Activated CD8-positive, alpha-beta memory T cell treated with anti-CD3 and anti-CD28 coated beads for 1 hour (primary cell): ENCODE measurements at places on chromosomes 2 and 18.
A peak's percentile ranks its signal among the peaks of the same experiment; 100 is the strongest.

DNA sequence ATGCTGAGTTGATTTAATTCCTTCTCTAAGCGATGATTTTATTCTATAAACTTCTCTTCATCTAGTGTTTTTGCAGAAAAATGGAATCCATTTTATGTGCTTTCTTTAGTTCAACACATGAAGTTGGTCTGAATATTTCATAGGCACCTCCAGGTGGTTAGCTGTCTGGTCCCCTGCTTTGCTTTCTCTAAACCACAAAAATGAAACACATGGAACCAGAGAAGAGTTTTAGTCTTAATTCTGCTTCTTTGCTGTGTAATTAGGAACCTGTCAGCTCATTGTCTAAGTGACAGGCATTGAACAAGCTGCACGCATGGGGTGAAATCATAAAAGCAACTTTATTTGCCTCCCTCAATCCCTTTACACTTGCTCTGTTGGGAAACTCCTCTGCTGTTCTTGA lies 150.4 kb downstream of the PIK3C3 start:
- DNase-seq: no peak

- no peak for DNase-seq
Observed at GRCh38 chr2:74745766-74746165, 88.2 kb upstream of the HK2 start.

GRCh38 chr2:199467066-199467822 lies 9.5 kb upstream of the SATB2 start:
- DNase-seq: no peak

DNA sequence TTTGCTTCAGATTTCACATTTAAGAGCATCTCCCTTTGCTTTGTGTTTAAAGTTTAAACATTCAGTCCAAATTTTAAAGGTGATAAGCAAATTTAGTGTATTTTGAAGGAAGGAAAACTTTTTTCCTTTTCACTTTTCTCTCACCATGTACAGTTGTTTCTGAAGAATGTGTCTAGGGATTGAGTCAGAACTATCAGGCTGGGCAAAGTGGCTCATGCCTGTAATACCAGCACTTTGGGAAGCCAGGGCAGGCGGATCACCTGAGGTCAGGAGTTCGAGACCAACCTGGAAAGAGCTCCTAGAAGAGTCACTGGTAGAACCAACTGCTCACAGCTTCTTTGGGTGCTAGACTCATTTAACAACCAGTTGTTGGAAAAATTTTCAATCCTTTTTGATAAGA lies 327.0 kb upstream of the THUMPD2 start:
- DNase-seq: no peak

- DNase-seq: no peak
Observed at GRCh38 chr18:46727177-46727576, 29.7 kb downstream of the ST8SIA5 start.

- no peak for DNase-seq
Observed at GRCh38 chr2:166700079-166700478, 188.2 kb upstream of the XIRP2 start.

DNA sequence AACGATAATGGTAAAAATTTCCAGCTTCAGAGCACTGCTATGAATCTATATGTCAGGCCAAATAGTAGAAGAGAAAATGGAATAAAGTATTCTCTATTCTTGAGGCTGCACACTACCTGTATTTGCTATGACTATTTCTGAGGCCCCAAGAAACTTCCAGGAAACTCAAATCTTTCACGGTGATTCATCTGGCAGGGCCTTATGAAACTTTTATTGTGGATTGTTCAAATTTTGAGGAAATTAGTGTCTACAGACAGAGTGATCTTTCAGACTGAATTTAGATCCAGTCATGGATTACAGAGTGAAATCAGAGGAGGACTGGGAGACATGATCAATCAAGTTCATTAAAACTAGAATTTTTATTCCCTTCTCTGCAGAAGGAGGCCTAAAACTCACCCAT lies 4.1 kb upstream of the VSNL1 start:
- DNase-seq: no peak

GRCh38 chr2:225465827-225466226 lies 66.3 kb downstream of the NYAP2 start:
- no peak for DNase-seq

DNA sequence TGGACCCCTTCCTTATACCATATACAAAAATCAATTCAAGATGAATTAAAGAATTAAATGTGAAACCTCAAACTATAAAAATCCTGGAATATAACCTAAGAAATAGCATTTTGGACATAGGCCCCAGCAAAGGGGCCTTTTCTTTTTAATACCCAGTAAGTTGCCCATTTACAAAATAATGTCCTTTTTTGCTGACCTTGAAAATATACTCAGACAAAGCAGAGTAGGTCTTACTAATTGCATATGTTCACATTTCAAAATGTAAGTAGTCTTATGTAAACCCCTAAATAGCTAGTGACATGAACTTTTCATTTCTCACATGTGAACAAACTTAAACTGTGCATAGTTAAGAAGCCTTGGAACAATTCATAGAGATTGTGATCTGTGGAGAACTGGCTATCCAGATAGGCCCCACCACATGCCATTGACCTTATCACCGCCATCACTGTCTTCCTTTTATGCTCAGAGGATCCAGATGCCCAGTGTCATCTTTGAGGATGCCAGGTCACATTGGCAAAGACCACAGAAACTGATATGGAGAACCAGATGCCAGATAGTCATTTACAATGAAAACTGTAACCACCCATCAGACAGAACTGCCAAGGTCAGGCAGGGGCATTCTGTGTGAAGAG lies 282.4 kb upstream of the RAB12 start:
- no peak for DNase-seq

DNA sequence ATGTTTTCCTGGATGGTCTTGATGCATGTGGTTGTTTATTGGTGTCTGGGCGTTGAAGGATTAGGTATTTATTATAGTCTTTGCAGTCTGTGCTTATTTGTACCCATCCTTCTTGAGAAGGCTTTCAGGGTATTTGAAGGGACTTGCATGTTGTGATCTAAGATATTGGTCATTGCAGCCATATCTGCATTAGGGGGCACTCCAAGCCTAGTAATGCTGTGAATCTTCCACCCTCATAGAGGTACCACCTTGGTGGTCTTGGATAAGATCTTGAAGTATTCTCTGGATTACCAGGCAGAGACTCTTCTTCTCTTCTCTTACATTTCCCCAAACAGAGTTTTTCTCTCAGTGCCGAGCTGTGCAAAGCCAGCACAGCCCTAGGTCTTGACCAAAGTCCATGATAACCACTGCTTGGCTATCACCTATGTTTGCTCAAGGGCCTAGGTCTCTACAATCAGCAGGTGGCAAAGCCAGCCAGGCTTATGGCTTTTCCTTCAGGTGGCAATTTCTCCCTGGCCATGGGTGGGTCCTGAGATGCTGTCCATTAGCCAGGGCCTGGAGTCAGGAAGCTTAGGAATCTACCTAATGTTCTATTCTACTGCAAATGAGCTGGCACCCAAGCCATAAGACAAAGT lies 15.4 kb upstream of the PPP1R1C start:
- no peak for DNase-seq

DNA sequence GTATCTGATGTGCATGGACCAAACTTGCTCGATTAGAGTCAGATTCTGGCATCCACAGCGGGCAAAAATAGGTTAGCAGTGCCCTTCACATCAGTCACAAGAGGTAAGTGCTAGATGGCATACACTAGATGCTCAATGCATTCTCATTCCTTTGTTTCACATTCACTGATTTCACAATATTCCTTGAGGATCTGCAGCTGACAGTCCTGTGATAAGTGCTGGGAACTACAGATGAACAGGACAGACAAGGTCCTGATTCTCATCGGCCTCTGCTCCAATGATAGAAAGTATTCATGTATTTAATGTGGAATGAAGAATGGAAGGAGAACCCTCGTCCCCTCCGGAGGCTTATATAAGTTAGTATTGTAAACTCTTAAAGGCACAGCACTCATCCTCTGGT lies 96.8 kb upstream of the SERPINE2 start:
- DNase-seq: no peak

GRCh38 chr2:120746144-120746543 lies 10.5 kb downstream of the GLI2 start:
- DNase-seq: no peak

GRCh38 chr18:77911971-77912605 lies 662.4 kb downstream of the GALR1 start:
- DNase-seq: no peak

GRCh38 chr18:45236676-45237075 lies 378.6 kb upstream of the SLC14A2 start:
- DNase-seq: no peak

DNA sequence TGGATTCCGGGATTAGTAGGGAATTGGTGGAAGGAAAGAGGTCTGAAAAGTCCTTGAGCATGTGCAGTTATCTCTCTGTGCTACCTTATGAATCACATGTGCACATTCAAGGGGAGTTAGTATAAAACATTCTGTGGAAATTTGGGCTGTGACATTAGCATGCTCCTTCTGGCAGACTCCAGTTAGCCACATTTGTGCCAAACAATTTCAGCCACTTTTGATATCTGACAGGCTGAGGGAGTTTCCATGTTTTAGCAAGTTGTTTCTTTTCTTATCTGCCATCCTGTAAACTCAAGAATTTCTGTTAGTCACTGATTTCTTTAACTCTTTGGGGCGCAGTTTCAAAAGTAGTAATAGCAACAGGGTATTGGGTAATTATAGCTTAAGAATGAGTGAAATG lies 28.3 kb upstream of the GYPC start:
- no peak for DNase-seq

GRCh38 chr2:122022531-122022930 lies 267.1 kb downstream of the TSN start:
- DNase-seq: no peak

GRCh38 chr2:96241227-96241626 lies 24.6 kb downstream of the TMEM127 start:
- DNase-seq: no peak

- no peak for DNase-seq
Observed at GRCh38 chr2:6214471-6214870, 522.3 kb downstream of the SOX11 start.

DNA sequence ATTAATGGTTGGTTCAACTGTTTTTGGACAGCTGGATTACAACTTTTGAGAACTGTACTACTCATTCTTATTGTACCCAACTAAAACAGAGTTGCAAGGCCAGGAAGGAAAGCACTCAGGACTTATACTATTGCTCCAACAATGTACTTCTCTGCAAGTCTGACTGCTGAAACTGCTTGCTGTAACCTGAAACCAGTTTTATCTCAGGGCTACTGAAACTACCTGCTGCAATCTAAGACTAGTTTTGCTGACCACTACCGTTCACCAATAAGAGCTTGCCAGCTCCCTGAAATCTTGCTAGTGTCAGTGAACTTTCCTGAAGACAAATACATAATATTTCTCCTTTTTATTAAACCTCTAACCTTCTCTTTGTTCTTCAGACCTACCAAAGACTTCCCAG lies 157.3 kb downstream of the CDCA7 start:
- no peak for DNase-seq

- DNase-seq: no peak
Observed at GRCh38 chr2:177352441-177353186, 40.0 kb upstream of the AGPS start.

- peak; percentile 36 for DNase-seq
Observed at GRCh38 chr2:46650556-46651001, 171.2 kb downstream of the TMEM247 start.

- no peak for DNase-seq
Observed at GRCh38 chr2:114537777-114538176, 95.3 kb downstream of the DPP10 start.

GRCh38 chr2:66576561-66577320 lies 141.8 kb downstream of the MEIS1 start:
- DNase-seq: no peak

GRCh38 chr2:240622531-240623235 lies 2.6 kb upstream of the GPR35 start:
- no peak for DNase-seq

GRCh38 chr2:105294046-105294445 lies 35.5 kb downstream of the TGFBRAP1 start:
- DNase-seq: no peak

DNA sequence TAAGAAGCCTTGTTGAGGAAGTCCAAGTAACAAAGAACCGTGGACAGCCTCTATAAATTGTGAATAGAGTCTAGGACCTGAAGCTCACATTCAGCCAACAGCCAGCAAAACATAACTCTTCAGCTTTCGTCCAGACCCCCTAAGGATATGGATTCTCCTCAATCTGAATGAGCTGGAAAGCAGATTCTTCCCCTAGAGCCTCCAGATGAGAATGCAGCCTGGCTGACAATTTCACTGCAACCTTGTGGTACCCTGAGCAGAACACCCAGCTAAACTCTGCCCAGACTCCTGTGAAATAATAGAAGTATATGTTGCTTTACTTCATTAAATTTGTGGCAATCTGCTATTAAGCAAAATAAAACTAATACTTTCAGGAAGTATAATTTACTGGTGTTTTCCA lies 483.5 kb upstream of the SLC8A1 start:
- no peak for DNase-seq

DNA sequence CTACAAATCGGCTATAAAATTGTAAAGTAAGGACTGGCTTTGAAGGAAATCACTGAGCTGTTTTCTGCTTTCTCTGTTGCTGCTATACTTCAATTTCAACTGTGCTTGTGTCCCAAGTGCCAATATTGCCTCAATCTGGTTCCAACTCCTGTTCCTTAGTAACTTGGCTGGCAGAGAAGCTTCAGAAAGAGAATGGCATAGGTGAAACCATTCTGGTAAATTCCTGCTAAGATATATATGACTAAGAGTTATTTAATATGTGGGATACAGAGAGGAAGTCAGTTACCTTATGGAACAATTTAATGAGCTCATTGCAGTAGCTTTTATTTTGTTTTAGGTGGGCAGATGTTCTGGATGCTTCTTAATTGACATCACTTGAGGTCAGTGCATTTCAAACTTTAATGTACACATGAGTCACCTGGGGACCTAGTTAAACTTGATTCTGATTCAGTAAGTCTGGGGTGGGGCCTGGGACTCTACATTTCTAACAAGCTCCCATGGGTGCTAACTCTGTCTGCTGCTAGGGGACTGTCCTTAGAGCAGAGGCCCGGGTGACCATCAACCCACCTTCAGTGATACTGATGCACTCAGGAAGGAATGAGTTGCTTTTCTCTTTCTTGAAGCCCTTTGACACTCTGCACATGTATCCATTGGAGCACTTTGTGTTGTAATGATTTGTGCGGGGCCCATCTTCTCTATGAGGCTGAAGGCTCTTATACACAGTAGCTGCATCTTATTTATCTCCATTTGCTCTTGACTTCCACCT lies 47.6 kb downstream of the LIPG start:
- DNase-seq: no peak

DNA sequence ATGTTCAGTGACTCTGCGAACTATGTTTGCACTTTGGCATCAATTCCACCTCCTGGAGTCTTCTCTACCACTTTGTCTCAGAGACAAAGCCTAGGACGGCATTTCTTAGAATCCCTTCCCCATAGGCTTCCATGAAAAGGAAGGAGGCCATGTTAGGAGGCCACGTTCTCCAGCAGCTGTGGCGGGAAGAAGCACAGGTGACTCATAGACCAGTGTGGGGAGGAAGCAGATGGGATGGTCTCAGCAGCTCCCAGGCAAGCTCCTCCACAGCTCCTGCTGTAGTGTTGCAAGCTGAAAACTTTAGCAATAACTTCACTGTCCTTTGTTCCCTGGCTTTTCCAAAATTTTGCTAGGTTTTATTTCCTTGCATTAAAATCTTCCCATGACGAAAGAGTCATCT lies 781.3 kb upstream of the ID2 start:
- DNase-seq: no peak
